Left forelimb (tissue), 1 donor: ENCODE measurements at places on chromosomes 13 and 19.

DNA sequence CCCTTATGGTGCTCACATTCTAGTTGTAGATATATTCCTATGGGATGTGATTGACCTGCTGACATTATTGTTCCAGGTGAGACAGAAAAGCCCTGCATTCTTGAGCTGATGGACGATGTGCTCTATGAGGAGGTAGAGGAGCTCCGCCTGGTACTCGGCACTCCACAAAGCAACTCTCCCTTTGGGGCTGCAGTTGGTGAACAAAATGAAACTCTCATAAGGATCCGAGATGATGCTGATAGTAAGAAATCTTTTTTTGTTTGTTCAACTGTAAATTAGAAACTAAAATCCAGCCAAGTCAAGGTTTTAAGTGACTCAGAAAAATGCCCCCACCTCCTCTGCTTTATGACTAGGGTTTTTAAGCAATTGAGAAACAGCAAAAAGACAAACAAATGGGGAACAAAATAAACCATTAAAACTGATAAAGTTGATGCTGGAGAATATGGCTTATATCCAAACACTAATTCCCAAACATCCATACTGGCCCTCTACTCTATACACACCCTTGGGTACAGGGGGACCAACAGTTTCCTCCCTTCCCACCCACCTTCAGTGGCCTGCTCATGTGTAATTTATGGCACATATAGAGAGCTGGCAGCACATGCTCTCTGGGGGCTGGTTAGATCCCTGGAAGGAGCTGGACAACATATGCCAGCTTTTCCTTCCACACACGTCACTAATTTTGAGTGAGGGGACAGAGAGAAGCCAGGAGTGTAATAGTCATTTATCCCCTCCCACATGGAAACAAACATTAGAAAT lies 139.6 kb downstream of the STOML3 start:
- DNase-seq = no peak

DNA sequence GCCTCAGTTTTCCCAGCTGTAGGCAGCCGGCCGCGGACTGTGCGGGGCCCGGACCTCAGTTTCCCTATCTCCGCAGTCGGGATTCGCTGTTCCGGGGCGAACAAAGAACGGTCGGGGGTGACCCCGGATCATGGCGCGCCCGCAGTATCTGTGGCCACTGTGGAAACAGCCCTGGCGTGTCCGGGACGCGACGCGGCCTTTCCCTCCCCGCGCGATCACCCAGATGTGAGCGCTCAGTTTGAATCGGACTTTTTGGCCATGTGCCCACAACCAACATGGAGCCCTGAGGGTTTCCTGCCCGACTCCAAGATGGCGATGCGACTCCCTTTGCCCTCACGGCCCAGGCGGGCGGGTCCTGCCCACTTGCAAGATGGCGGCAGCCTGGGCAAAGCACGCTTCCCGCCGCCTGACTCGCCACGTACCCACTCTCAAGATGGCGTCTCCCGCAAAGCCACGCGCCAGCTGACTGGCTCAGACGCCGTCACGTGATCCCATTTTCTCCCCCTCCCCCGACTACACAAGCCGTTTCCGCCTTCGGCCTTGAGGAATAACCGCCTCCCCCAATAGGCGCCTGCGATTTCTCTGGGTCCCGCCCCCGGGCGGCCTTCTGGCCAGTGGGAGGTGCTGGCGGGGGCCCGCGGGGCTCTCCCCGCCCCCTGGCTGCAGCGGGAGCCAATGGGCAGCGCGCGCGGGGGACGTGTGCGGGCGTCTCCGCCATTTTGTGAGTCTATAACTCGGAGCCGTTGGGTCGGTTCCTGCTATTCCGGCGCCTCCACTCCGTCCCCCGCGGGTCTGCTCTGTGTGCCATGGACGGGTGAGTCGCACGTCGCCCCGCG lies at the start of gene PTBP1:
Gene PTBP1 (plus strand): TSS at position 761 of the 836 bp plus-strand sequence. CDS start 46 bp downstream, at position 807.
- DNase-seq = peak; percentile 100

DNA sequence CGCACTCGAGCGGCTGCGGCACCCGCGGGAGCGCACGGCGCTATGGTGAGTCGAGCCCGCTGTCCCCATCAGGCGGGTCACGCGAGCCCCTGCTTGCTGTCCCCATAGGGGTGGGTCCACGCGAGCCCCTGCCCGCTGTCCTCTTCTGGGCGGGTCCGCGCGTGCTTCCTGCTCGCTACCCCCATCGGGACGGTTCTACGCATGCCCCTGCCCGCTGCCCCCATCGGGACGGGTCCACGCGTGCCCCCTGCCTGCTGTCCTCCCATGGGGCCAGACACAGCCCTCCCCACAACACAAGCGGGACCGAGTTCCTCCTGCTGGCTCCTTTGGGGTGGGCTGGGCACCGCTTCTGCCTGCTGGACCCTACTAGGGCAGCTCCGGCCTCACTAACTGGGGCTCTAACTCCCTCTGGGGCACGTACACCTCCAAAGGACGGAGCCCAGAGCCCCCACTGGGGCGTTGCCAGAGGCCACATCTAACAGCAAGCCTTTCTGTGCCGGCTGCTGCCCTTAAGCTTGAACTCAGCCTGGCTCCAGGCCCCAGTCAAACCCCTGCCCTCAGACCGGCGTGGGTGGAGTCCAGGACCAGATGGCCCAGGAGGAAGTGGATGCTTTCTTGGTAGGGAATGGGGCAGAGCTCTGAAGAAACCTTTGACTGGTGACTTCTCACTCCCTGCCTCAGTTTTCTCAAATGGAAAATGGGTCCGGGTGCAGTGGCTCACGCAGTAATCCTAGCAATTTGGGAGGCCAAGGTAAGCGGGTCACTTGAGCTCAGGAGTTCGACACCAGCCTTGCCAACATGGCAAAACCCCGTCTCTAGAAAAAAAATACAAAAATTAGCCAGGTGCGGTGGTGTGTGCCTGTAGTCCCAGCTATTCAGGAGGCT lies 722 bp downstream of the COLGALT1 start:
- no peak for DNase-seq

- DNase-seq = no peak
Measured at GRCh38 chr13:28574617-28575142, 79.8 kb upstream of the FLT1 start.

DNA sequence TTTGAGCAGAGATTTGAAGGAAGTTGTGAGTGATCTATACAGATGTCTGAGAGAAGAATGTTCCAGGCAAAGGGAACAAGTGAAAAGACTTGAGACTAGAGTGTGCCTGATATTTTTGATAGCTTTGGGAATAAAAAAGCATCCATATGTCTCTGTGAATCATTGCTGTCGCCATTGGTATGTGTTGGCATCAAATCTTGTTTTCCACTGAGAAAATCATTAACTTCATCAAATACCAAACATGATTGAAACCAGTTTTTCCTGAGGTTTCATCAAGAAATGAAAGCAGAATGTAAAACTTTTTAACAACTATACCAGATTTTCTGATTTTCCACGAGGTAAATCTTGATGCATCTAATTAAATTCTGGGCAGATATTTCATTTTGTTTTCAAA lies 862.6 kb downstream of the DIAPH3 start:
- no peak for DNase-seq

GRCh38 chr13:96851856-96852445 lies 142.3 kb downstream of the OXGR1 start:
- DNase-seq = no peak

GRCh38 chr13:71632721-71633120 lies 234.3 kb downstream of the DACH1 start:
- no peak for DNase-seq

DNA sequence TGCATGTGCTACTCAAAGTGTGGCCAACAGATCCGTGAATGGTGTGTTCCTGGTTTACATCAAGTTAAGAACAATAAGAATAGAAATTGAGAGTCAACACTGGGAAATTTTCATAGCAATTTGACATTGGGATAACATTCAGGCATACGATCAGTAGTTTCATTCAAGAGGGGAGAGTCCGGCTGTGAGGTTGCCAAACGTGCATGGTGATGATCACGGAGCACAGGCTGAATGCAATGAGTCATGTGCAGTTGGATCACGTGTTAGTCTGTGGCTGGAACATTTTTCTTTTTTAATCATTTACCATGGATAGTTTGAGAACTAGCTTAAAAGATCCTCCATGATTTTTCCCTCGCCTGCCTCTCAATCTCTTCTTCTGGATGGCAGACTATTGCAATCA lies 2.5 kb upstream of the DCT start:
- no peak for DNase-seq

- no peak for DNase-seq
Measured at GRCh38 chr13:85654227-85654626, 145.0 kb downstream of the SLITRK6 start.

DNA sequence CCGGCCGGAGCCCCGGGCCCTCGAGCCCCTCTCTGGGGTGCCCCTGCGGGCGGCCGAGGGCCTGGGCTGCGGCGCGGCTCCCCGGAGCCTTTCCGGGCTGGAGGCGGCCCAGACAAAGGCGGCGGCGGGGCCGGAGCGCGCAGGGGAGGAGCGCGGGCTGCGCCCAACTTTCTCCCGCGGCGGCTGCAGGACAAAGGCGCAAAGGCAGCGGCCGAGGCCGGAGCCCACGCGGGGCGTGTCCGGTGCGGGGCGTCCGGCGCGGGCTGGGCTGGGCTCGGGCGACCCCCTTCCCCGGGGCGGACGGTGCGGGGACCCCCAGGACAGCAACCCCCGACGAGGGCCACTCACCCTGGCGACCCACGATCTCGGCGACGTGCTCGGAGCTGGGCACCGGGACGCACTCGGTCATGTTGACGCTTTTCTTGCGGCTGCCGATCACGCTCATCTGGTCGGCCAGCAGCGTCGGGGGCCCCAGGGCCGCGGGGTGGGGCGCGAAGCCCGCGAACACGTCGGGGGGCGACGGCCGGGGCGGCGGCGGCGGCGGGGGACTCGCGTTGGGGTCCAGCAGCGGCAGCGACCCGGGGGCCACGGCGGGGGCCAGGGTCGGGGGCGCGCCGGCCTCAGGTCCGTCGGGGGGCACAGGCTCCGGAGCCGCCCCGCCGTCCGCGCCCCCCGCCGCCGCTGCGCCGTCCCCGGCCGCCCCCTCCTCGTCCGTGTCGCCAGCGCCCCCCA lies 843 bp downstream of the MEX3D start:
- DNase-seq = no peak

- DNase-seq = no peak
Measured at GRCh38 chr19:51410950-51411748, 6.3 kb downstream of the SIGLEC10 start.

DNA sequence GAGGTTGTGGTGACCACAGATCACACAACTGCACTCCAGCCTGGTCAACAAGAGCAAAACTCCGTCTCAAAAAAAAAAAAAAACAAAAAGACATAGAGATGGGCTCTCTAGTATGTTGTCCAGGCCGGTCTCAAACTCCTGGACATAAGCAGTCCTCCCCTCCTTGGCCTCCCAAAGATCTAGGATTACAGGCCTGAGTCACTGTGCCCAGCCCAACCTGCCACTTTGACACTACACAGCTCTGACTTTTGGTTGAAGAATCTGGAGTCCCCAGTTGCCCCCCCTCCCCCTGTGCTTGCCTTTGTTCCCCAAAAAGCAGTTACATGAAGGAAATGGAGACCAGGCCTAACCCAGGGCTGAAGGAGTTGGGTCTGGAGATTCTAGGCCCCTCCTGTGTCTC lies 12.9 kb downstream of the CARM1 start:
- no peak for DNase-seq

GRCh38 chr13:95723438-95723837 lies 46.5 kb downstream of the DNAJC3 start:
- DNase-seq = no peak

GRCh38 chr13:96214824-96215445 lies 125.0 kb downstream of the HS6ST3 start:
- DNase-seq = no peak

- no peak for DNase-seq
Measured at GRCh38 chr19:5339950-5340636, 519 bp downstream of the PTPRS start.

DNA sequence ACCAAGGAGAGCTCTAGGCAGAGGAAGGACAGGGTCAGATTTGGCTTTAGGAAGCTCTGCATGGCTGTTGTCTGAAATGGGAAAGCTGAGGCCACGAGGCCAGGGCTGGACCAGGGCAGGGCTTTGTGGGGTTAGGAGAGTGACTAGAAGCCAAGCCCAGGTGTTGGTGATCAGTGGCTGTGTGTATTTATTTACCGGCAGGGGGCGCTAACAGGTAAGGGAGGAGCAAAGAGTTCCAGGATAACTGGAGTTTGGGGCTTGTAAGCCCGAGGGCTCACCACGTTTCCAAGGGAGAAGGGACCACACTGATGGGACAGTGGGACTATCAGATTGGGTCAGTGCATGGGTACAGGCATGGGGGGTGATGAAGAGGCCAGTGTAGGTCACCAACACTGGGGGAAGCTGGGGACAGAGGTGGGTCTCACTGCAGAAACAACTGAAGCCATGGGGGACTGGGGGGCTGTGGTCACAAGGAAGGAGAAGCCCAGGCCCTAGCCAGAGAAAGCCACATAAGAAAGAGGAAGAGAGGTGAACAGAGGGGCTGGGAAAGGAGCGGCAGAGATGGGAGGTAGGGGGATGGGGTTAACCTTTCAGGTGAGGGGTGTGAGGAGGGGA lies 3.9 kb downstream of the TMEM147 start:
- no peak for DNase-seq

- no peak for DNase-seq
Measured at GRCh38 chr13:111625526-111626315, 305.3 kb downstream of the TEX29 start.

DNA sequence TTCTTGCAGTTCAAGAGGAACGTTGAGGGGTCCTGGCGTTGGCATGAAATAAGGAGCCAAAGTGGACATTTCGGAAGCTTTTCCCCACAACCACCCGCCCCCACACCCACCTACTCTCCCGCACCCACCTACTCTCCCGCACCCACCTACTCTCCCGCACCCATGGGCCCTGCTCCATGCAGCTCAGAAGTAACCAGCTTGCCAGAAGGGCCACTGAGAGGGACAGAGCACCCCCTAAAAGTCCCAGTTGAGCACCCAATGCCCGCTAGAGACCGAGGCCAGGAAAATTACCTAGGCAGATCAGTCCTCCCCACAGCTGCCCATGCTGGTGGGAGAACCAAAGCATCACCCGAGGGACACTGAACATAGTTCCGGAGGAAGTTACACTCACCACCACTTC lies 11.8 kb downstream of the VSTM2B start:
- DNase-seq = peak; percentile 20

GRCh38 chr13:77918391-77919245 lies at the start of gene EDNRB:
Gene EDNRB (minus strand): TSS chr13:77918831. CDS start chr13:77918573, 258 bp downstream.
- DNase-seq = peak; percentile 66

DNA sequence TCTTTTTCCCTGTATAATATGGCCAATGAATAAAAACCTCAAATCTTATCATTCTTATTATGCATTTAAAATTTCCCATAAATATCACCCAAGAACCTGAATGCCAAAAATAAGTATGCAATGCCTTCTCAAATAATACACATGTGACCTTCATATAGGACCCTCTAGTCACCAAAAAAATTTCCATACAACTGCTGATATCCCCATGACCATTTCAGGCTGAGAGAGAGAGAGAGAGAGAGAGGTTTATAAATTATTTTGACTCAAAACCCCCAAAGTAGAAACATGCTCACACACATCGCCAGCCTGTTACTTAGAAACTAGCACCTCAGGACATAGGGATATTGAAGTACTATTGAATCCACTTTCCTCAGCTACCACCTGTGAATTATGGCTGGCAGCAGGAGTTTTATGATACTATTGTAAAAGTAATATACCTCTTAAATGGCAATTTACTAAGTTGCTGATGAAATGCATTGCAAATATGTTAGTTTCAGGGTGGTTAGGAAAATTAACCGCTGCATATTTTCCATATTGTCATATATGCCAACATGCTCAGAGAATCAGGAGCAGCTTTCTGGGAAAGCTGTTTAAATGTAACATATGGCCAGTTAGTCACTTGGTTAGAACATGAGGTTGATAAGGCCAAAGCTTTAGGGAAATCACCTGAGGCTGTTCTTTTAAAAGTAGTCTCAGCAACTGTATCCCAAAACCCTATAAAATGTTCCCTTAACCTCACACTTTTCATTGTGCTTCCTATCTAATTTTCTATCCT lies 230.8 kb downstream of the DCT start:
- DNase-seq = no peak
